ENCODE measurements at places on chromosomes 13 and 19. TPM values are rescaled to one million over a fixed set of nuclear protein-coding genes. Genes with fewer than 3 reads are reported as not detected.

DNA sequence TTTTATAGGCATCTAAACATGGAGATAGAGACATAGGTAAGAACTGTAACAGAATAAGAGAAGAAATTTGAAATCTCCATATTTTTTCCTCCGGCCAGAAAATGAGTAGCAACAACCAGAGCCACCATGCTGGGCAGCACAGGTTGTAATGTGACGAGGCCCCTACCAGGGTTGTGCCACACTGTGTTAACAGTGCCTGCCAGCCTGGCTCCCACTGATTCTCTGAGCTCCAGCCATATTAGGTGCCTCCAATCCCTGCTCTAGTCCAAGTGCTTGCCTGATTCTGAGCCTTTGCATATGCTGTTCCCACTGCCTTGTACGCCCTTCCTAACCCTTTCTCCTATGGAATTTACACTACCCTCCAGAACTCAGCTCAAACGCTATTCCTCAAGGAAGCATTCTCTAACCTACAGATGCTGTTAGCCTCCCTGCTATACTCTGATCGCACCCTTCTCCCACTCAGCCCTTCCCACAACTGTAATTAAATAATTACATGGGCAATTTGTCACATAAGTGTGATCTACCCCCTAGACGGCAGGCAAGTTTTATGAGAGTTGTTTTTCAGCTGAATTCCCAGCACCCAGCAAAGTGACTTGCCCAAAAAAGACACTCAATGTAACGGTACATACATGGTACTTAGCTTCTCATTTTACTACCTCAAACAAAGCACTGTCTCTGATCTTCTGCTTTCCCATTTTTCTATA is 37.6 kb upstream of the STARD13 start:
- no peak for DNase-seq

GRCh38 chr19:41415154-41415571 is 12.0 kb downstream of the B3GNT8 start:
- DNase-seq = no peak

- no peak for DNase-seq
Measured at GRCh38 chr13:79128158-79128557, 277.9 kb downstream of the RBM26 start.

GRCh38 chr13:24834902-24835510 is 71.0 kb downstream of the RNF17 start:
- no peak for DNase-seq

ELSPBP1 gene
- 0.76 TPM for polyA plus RNA-seq

PNMA8C gene
- 0.64 TPM for polyA plus RNA-seq

UPK1A gene
- polyA plus RNA-seq = 13.4 TPM

C19orf73 gene
- polyA plus RNA-seq = 0.74 TPM
